Progenitor cell of endocrine pancreas (in vitro differentiated cells): ENCODE measurements at places on chromosomes 6 and 20. TPM values are rescaled to one million over a fixed set of nuclear protein-coding genes. Genes with fewer than 3 reads are reported as not detected.

- DNase-seq, result no peak
Observed at GRCh38 chr20:31718952-31719643, 3.6 kb downstream of the BCL2L1 start.

Gene SCRT2
- total RNA-seq, result not detected in 2 replicates

GRCh38 chr6:149270616-149271015 is 46.9 kb upstream of the TAB2 start:
- no peak for DNase-seq

Gene ENPP4
- total RNA-seq, result 11.5 and 11.9 TPM in 2 replicates

GRCh38 chr6:119467488-119468081 is 118.0 kb upstream of the MAN1A1 start:
- DNase-seq, result no peak

Gene NT5E
- total RNA-seq, result 31.9 and 38.2 TPM in 2 replicates

Gene COL20A1
- total RNA-seq, result 0.24 and 0.47 TPM in 2 replicates
